ENCODE measurements at places on chromosomes 3 and 15.

- no peak overlapping the region for H3K27ac ChIP-seq
- H3K36me3 ChIP-seq = no peaks in the 10 kb centered on the region
- no peak overlapping the region for H3K4me3 ChIP-seq
- H3K27me3 ChIP-seq = no peaks in the 10 kb centered on the region
- no peak for DNase-seq
- no peaks in the 10 kb centered on the region for H3K4me1 ChIP-seq
Observed at GRCh38 chr15:19987389-19988048, 554.1 kb downstream of the GOLGA6L6 start.

DNA sequence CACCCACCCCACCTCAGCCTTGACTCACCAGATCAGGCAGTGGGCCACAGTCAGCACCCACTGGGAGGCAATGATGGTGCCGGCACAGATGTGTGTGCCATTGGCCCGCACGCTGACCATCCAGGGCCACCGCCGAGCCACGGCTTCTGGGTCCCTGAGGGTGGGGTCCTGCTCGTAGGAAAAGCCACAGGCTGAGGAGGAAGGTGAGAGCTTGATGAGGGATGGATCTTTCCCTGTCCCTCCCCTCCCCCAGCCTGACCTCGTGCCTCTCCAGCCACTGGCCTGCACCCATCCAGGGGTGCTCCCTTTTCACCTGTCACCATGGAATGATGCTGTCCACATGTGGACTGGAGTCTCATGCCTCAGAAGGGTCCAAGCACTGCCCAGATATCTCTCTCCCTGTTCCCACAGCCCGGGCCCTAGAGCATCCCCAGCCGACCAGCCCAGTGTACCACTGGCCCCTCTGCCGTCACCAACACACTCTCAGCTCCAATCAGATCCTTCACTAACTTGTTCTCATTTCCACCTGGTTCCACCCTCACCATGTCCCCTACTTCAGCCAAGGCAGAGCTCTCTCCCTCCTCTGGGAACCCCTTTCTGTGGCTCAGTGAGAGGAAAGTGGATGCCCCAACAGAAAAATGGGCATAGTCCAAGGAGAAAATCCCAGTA, 2.0 kb downstream of the PRSS50 start:
- H3K36me3 ChIP-seq = no peaks in the 10 kb centered on the region
- H3K27ac ChIP-seq = no peak overlapping the region
- no peak overlapping the region for H3K4me3 ChIP-seq
- H3K27me3 ChIP-seq = peaks cover 2% of the 10 kb centered on the region

GRCh38 chr3:79808515-79808914, 40.7 kb upstream of the ROBO1 start:
- no peaks in the 10 kb centered on the region for H3K4me1 ChIP-seq
- no peak for DNase-seq
- no peaks in the 10 kb centered on the region for H3K36me3 ChIP-seq
- no peak overlapping the region for H3K27ac ChIP-seq
- no peak overlapping the region for H3K4me3 ChIP-seq

DNA sequence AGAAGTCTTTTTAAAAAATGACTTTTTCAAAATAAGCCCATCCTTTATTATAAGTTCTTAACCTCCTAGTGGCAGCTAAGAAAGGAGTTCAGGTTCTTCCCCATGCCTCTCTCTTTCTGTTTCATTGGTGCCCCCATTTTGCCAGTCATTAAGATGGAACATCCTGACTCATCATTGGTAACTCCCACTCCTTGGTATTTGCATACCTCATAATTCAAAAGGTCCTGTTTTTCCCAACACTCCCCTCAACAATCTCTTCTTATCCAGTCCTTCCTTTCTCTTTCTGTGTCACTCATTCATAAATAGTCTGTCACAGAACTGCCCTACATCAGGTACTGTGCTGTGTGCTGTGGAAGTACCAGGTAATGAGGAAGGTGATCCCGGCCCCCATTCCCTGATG, 394.0 kb downstream of the FOXP1 start:
- no peak overlapping the region for H3K4me3 ChIP-seq
- DNase-seq = no peak
- H3K27ac ChIP-seq = no peak overlapping the region

- no peak for DNase-seq
- no peaks in the 10 kb centered on the region for H3K27me3 ChIP-seq
- H3K27ac ChIP-seq = peak overlapping the region; percentile 2
- H3K4me3 ChIP-seq = no peak overlapping the region
Observed at GRCh38 chr3:15299036-15299435, 33.4 kb downstream of the SH3BP5 start.

DNA sequence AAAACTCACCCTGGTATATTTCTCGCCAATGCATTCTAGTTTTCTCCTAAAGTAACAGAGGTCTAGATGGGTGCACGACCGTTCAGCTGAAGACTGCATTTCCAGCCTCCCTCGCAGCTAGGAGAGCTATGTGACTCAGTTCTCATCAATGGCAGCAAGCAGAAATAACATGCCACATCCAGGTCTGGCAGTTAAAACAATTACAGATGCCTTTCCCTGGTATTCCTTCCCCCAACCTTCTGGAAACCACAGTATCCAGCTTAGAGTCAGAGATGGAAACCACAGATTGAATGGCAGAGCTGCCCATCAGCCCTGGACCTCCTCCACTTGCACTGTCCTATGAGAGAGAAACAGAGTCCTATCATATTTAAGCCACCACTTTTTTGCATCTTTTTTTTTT, 4.8 kb downstream of the HAPLN3 start:
- no peaks in the 10 kb centered on the region for H3K36me3 ChIP-seq
- H3K27me3 ChIP-seq = peaks cover 13% of the 10 kb centered on the region
- H3K27ac ChIP-seq = no peak overlapping the region
- no peak for DNase-seq

DNA sequence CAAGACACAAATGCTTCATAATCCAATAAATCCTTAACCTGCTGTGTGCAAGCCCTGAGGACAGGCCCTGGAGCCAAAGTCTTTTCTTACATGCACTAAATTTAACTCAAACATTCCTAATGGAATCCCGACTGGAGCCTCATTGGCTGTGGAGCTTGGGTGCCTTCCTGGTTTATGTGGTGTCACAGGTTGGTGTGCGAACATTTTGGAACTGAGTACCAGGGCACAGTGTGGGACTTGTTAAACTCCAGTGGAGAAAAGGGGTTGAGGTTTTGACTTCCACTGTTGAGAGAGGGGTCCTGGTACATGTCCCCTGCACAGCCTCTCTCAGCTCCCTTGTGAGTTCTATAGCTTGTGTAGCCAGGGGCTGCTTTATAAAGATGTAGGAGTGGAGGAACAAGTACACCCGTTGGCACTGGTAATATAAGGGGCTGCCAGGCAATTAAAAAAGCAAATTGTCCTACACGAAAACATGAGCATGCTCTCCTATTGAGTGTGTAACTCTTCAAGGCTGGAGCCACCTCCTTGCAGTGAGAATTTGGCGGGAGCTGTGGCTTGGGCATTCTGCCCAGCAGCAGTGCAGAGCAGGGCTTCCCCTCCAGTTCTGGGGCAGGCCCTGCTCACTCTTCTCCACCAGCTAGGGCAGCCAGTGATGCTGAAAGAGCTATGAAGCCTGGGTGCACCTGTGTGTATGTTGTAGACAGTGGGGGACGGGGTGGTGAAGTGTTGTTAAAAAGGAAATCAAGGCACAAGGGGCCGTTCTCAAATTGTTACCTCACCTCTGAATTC, 218.1 kb downstream of the CLSTN2 start:
- peaks cover 8% of the 10 kb centered on the region for H3K4me1 ChIP-seq
- no peaks in the 10 kb centered on the region for H3K36me3 ChIP-seq
- H3K27ac ChIP-seq = no peak overlapping the region
- DNase-seq = no peak

- H3K4me1 ChIP-seq = no peaks in the 10 kb centered on the region
- H3K27ac ChIP-seq = no peak overlapping the region
- H3K36me3 ChIP-seq = no peaks in the 10 kb centered on the region
- H3K4me3 ChIP-seq = no peak overlapping the region
- no peaks in the 10 kb centered on the region for H3K27me3 ChIP-seq
- DNase-seq = no peak
Observed at GRCh38 chr3:196463804-196464203, 31.6 kb upstream of the UBXN7 start.

GRCh38 chr3:151085889-151086483, 522 bp downstream of the MED12L start:
- H3K27me3 ChIP-seq = peaks cover 37% of the 10 kb centered on the region
- DNase-seq = no peak
- peak overlapping the region; percentile 58 for H3K4me3 ChIP-seq
- H3K27ac ChIP-seq = peak overlapping the region; percentile 34
- no peaks in the 10 kb centered on the region for H3K36me3 ChIP-seq
- peaks cover 15% of the 10 kb centered on the region for H3K4me1 ChIP-seq

DNA sequence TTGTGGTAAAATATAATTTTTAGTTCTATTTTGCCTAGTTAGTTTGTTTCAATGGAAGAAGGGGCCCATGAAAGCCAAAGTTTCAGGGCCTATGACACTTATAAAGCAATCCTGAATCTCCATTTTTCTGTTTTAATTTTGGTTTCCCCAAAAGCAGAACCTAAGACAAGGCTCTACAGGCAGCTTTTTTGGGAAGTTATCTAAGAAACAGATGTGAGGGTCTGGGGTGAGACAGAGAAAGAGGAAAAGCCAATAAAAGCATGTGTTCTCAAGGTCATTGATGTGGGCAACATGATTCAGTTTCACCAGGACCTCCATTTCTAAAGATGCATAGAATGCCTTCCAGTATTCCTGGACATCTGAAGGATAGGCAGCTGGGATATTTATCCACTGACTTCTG, 598.5 kb downstream of the PDCD6IP start:
- no peak overlapping the region for H3K27ac ChIP-seq
- H3K36me3 ChIP-seq = no peaks in the 10 kb centered on the region
- DNase-seq = no peak
- H3K4me3 ChIP-seq = no peak overlapping the region
- no peaks in the 10 kb centered on the region for H3K27me3 ChIP-seq

GRCh38 chr15:85010386-85011159, 28.9 kb downstream of the PDE8A start:
- H3K36me3 ChIP-seq = no peaks in the 10 kb centered on the region
- H3K4me1 ChIP-seq = peaks cover 46% of the 10 kb centered on the region
- peak overlapping the region; percentile 65 for H3K27ac ChIP-seq
- H3K4me3 ChIP-seq = no peak overlapping the region

- no peaks in the 10 kb centered on the region for H3K4me1 ChIP-seq
- no peaks in the 10 kb centered on the region for H3K36me3 ChIP-seq
- H3K27ac ChIP-seq = no peak overlapping the region
- no peaks in the 10 kb centered on the region for H3K27me3 ChIP-seq
- DNase-seq = no peak
- no peak overlapping the region for H3K4me3 ChIP-seq
Observed at GRCh38 chr3:34277110-34277509, 478.7 kb downstream of the PDCD6IP start.

DNA sequence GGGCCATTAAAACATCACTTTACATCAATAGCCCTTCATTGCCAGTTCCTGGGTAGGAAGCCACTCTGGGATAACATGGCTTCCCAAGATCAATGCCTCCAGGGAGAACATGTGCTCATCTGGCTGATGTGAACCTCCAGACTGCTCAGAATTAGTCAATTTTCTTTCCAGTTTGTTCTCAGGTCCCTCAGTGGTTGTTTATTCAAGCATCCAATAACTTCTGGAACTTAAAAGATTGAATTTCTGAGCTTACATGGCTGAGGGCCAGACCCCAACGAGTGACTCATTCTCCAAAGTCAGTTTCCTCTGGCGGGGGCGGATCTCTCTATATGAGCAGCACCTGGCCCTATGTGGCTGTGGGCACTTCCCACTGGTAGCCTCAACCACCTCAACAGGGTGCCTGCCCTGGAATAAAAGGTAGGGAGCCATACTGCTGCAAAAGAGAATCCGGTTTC, 34.0 kb downstream of the LYZL4 start:
- H3K4me1 ChIP-seq = no peaks in the 10 kb centered on the region
- H3K4me3 ChIP-seq = no peak overlapping the region
- peak; percentile 23 for DNase-seq
- H3K27me3 ChIP-seq = no peaks in the 10 kb centered on the region

GRCh38 chr3:127090218-127091160, 102.4 kb upstream of the PRR23E start:
- no peak overlapping the region for H3K4me3 ChIP-seq
- H3K27ac ChIP-seq = no peak overlapping the region
- no peaks in the 10 kb centered on the region for H3K27me3 ChIP-seq

DNA sequence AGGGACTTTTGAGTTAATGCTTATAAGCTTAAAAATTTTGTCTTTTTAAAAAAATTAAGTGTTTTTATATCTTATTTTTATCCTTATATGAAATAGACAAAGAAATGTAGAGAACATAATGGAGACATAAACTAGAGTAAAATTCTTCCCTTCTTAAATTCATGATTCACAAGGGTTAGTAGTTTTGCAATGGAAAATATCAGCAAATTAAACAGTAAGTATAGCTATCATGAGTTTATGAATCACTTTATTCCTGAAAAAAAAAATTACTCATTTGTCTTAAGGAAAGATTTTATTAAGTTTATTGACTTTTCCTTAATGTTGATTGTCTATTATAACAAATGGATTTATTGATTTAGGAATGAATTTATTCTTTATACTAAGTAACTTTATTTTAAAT, 4.3 kb downstream of the ATP6V1A start:
- no peak for DNase-seq
- H3K27me3 ChIP-seq = no peaks in the 10 kb centered on the region
- no peak overlapping the region for H3K4me3 ChIP-seq
- H3K36me3 ChIP-seq = no peaks in the 10 kb centered on the region
- peaks cover 19% of the 10 kb centered on the region for H3K4me1 ChIP-seq

- DNase-seq = no peak
- peaks cover 8% of the 10 kb centered on the region for H3K27me3 ChIP-seq
- H3K27ac ChIP-seq = no peak overlapping the region
- no peaks in the 10 kb centered on the region for H3K4me1 ChIP-seq
Observed at GRCh38 chr3:55647063-55647462, 160.0 kb upstream of the WNT5A start.

DNA sequence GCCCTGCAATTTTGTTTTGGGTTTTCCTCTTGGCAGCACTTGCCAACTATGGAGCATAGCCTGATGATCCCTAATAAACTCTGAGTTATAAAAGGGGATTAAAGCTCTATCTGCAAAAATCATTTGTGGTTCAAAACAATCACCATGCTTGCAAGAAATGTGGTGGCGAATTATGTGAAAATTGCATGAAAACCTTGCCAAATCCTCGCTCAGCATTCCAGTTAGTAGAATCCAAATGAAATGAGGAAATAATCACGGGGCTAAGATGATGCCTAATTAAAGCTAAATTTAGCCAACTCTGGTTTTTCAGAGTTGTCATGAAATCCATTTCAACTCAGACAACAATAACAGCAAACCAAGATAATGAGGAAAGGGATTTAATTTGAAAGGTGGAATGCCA, 73.0 kb upstream of the PROK2 start:
- H3K4me1 ChIP-seq = no peaks in the 10 kb centered on the region
- no peak overlapping the region for H3K4me3 ChIP-seq
- DNase-seq = no peak
- no peak overlapping the region for H3K27ac ChIP-seq

DNA sequence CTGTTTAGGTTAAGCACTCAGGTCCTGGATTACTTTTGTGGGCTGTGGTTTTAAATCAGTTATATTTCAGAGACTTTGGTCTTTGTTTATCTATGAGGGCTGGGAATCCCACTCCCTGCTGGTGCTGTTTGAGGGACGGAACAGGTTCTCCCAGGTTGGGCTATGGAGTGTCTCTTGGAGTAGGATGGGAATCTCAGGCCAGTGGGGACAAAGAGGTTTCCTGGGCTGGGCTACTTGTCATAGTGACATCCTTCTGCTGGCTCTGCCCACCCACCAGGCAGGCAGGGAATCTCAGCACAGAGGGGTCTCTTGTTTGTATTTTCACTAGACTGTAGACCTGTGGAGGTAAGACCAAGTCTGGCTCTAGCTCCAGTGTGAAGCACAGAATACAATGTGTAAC, 47.2 kb upstream of the UBE3A start:
- peaks cover 3% of the 10 kb centered on the region for H3K4me1 ChIP-seq

All from gastrocnemius medialis (tissue), 4 donors.